NCI-H146 (cell line): ENCODE measurements at places on chromosomes 3 and 15.

DNA sequence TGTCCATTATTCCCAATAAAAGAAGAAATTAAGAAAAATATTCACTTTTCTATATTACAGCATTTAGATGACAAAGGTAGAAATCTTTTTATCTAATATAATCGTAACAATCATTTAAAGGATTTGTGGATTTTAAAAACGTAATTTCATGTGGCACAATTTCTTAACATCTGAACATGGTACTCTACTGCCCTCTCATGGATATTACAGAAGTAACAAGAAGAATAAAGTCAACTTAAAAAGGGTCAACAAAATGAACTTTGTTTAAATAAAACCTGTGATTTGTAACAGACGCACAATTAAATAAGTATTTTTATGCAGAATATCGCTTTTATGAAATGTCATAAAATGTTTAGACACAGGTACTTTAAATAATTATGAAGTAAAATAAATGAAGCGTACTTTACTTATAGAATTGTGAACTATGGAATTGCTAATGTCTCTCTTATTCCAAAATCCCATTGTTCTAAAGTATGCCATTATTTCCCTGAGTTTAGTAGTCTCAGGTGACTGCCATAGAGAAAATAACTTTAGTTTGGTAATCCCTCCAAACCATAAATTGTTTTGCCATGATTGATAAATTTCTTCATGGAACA is 366.8 kb upstream of the ZNF385D start:
- peak; percentile 15 for DNase-seq

DNA sequence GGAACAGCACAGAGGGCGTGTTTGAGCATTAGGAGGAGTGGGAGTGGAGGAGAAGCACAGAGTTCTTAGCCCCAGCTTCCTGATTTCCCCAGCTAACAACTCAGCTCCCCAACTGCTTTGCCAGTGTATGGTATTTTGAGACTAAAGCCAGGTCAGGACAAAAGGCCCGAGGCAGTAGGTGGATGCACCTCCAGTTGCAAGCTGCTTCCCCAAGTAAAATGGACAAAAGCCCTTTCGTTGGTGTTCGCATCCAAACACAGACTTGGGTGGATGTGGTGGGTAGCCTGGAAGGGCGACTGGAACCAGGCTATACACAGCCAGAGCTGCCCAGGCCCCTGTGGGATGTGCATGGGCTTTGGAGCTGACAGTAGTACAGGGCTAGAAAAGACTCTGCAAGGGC is 12.3 kb upstream of the EHD4 start:
- no peak for DNase-seq

GRCh38 chr15:75410196-75410595 is 41.3 kb downstream of the SIN3A start:
- DNase-seq = no peak

DNA sequence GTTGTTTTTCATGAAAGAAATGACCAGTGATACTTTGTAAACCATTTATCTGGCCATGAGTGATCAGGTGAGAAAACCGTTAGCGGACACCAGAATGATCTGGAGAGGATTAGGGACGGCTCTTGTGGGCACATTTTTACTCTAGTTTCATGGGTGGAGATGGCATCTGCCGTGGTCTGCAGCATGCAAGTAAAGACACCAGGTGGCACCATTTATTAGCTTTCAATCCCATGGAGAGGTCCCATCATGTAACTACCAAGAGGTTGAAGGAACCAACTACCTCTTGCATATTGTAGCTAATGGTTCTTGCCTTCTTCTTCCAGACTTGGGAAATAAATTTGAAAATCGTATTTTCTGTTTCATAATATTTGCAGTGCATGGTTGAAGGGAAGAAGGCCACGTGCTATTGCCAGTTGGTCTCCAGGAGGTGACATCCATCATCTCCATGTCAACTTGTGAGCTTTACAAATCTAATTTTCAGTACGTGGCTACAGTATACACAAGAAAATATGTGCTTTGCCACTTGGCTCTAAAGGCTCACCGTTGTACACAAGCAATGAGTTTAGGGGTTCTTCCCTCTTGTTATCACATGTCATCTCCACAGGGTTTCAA is 1.5 kb upstream of the MAPKBP1 start:
- peak; percentile 41 for DNase-seq

GRCh38 chr3:23739536-23739935 is 66.2 kb upstream of the UBE2E1 start:
- DNase-seq = no peak

- DNase-seq = peak; percentile 2
Observed at GRCh38 chr15:72599855-72600464, 54.5 kb upstream of the GOLGA6B start.

DNA sequence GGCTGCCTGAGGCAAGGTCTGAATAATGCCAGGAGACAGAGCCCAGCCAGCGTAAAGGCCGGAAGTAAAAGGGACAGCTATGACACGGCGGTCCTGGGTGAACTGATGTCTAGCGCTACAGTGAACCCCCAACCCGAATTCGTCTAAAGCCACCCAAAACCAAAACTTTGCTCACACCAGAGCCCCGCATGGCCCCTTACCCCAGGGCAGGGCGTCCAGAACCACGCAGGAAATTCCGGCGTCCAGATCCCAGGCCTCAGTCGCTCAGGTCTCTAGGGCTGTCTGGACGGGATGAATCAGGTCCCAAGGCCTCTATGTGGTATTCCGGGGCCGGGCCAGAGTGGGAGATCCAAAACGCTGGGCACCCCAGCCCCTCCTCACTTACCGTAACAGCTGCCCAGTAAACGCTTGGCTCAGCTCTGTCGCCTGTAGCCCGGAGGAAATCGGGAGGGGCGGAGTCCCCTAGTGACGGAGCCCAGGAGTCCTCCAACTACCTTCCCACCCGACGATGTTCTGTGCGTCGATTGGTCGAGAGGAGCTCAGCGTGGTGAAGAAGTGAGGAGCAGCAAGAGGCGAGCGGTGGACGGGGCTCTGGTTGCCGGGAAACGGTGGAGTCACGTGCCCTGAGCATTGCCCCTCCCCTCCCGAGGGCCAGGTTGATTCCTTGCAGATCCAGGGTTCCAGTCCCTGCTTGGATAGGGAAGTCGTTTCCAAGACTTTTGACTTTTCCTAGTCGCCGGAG is at the start of gene CCDC32:
CCDC32 (minus strand) TSS at position 452 of the 742 bp plus-strand sequence. CDS start 2,027 bp downstream, outside the sequence.
- DNase-seq = peak; percentile 96

DNA sequence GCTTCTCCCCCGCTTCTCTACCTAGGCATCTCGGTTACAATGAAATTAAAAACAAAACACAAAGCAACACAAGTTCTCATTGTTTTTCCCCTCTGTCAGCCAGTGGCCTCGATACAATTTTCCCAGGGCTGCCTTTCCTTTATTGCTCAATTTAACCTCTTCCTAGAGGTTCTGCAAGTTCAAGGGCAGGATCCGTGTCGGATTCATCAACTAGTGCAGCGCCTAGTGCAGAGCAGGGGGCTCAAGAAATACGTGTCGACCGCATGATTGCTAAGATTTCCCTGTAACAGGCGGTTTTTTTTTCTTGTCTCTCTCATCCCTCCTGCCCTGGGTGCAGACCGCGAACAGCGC is 1.4 kb upstream of the BHLHE40 start:
- DNase-seq = no peak

DNA sequence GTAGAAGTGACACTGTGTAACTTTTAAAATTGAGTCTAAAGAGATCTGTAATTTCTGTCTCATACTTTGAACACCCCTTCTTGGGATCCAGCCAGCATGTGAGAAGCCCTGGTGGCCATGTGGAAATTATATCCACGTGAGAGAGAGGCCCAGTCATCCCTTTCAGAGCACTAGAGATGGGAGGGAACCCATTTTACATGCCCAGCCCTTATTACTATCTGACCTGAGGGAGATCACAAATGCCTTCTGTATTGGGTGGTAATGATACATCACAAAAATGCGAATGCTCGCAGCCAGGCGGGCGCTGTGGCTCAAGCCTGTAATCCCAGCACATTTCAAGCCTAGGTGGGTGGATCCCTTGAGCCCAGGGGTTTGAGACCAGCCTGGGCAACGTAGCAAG is 27.3 kb upstream of the TRAK1 start:
- DNase-seq = no peak

- no peak for DNase-seq
Observed at GRCh38 chr3:133014325-133014724, 23.9 kb upstream of the TMEM108 start.
